NCI-H1694 (cell line): ENCODE measurements at places on chromosomes 11 and 22.

GRCh38 chr11:48169717-48170116, 46.9 kb upstream of the OR4B1 start:
- no peak for DNase-seq

- no peak for DNase-seq
Observed at GRCh38 chr11:109015283-109015682, 350.4 kb downstream of the DDX10 start.

DNA sequence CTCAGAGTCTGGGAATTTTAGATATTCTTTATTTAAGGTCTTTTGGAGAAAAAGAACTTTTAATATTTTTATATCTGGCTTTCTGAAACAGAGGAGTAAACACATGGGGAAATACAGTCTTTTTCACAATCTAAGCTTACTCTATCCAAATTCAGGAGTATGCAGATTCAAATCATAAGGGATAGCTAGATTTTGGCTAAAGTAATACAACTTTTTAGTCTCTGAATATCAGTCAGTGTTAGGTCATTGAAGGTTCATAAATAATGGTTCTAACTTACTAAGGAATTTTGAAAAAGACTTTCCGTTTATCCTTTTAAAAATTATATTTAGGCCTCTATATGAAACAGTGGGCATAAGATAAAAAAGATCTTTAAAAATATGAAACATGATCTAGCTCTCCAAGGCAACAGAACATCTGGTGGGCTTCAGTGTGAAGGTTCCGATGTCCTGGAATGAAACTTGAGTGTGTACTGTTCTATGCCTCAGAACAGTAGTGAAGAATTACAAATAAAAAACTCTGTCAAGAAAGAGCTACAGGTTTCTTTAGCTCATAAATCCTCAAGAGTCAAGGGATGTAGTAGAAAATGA, 165.2 kb upstream of the PDGFD start:
- DNase-seq = no peak

- no peak for DNase-seq
Observed at GRCh38 chr22:26323013-26323412, 106.0 kb upstream of the ASPHD2 start.

GRCh38 chr11:57658023-57658361, 430 bp downstream of the CLP1 start:
- DNase-seq = no peak

- DNase-seq = no peak
Observed at GRCh38 chr11:15987046-15987445, 369.3 kb downstream of the SOX6 start.

GRCh38 chr22:40183029-40183581, 5.4 kb downstream of the TNRC6B start:
- DNase-seq = no peak

DNA sequence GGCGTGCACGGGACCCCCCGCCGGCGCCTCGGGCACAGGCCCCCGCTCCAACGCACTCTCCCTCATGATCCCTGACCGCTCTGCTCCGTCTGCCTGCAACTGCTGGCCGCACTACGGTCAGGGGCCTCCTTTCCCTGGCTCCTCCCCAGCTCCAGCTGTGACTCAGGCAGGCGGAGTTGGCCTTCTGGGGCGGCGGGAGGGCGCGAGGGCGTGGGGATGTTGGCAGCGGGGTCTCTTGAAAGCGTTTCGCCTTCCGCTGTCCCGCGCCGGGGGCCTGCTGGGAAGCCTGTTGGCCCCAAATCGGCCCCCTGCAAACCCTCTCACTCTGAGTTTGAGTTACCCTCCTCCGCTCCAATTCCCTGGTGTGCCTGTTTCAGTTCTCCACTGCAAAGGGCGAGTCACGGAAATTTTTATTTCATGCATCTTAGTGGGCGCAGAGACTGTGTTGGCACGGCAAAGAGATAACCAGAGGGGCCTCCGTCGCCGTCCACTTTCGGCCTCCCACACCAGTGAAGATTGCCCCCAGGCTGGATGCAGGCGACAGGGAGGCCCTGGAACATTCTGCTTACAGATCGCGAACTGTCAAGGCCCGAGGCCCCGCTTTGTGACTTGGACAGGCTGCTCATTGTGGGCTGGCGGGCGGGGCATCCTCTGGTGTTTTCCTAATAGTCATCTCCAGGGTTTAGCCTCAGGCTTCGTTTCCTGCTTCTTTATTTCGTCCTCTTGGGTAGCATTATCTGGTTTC, at the start of gene CAVIN3:
CAVIN3 (minus strand) TSS at position 91 of the 745 bp plus-strand sequence; CDS start at position 66, 25 bp downstream.
- DNase-seq = no peak

GRCh38 chr11:75149766-75150465, 991 bp upstream of the SLCO2B1 start:
- no peak for DNase-seq

DNA sequence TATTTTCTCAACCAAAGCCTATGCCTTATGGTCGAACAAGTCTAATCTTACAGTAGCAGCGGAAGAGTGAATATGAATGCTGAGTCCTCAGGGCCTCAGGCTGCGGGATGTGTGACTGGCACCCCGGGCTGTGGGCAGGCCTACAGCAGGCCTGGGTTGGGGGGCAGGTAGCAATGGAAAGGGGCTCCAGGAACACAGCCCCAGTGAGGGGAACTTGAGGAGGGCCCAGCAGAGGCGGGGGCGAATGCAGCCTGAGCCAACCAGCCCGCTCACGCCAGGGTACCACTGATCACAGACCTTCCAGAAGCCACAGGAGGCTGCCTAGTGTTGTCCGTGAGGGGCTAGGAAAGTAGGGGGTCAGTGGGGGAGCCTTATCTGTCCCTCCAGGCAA, 11.3 kb upstream of the CD5 start:
- no peak for DNase-seq

DNA sequence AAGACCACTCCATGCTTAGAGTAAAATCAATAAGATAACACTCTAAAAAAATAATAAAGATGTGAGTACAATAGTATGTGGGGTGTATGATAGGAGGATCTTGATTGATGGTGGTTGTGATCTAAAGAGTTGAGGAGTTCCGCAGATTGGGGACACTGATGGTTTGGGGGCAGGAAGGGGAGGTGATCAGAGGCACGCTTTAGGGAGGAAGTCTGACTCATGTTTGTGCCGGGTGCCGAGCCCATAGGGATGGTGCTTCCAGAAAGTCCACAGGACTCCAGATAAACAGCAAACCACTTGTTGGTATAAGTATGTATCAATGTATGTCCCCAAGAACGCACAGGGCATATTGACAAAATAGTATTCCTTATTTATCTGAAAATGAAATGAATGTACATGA, 27.5 kb downstream of the LINC01488 start:
- DNase-seq = no peak

DNA sequence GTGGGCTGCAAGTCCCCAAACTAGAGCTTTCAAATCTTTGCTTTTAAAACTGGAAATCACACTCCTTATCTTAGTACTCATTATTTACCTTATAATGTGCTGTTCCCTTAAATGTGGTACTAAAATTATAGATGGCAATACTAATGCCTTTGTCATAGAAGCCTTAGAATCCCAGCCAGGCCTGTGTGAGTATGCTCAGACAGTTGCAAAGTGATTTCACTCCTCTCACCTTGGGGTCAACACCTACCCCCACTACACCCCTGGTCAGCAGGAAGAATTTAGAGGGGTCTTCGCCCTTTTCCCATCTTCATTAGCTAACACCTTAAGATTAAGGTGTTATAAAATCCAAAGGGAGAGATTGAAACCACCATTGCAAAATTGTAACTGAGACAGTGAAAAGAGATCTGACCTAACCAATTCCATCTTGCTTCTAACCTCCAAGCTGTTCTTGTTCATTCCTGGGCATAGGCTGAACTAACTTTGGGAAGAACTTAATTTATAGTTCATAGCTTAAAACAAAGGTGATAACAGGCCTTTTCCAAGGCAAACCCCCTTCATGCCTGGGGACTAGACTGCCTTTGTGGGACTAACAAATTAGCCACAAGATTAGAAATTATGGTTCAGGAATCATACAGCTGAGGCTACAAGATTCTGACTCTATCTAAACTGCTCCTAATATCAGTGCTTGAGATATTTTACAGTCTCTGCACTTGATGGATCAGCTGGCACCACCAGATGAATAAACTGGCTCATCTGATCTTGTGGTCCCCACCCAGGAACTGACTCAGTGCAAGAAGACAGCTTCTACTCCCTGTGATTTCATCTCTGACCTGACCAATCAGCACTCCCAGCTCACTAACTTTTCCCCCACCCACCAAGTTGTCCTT, 10.4 kb upstream of the MRPL17 start:
- no peak for DNase-seq

DNA sequence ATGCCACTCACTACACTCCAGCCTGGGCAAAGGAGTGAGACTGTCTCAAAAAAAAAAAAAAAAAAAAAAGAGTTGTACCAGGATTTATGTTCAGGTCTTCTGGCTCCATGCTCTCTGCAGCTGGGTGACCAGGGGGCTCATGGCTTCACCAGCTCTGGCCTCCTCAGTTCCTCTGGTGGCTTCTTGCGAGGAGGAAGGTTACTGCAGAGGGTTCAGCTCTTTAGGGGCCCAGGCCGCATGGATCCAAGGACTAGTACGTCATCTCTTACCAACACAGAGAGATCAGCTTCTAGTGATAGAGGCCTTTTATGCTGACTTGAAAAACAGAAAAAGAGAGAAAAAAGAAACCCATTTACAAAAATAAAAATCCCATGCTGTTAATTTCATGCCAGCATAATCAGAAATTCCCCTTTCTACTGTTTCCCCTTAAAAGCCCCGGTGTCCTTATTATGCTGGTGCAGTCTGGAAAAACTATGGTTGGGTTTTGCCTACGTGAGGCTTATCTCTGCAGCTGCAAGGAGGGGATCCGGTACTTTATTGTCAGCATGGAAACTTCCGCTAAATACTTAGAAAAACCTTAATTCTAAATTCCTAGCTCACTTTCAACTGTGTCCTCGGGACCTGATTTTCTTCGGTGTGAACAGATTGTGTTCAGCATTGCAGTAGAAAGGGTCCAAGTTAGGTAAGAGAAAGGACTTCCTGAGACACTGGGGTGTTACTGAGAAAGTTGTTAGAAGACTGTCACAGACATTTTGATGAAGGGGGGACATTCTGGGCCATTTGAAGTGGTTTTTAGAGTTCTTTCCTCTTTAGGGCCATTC, 13.7 kb downstream of the ZBTB16 start:
- DNase-seq = no peak

DNA sequence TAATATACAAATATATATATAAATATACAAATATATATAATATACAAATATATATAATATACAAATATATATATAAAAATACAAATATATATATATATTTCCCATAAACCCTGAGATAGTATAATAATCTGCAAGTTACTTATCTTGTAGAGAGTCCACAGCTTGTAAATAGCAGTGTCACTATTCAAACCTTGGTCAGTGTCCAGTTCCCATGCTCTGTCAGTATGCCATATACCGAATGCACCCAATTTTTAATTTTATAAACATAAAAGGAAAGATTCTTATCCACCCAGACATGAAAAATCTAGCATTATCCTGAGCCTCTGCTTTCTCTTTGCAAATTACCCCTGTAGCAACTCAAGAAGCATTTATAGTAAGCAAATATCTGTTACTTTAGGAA, 21.6 kb upstream of the CTSC start:
- DNase-seq = no peak

- no peak for DNase-seq
Observed at GRCh38 chr11:46210856-46211255, 66.6 kb upstream of the CREB3L1 start.

GRCh38 chr11:75135651-75136050, 15.3 kb upstream of the SLCO2B1 start:
- DNase-seq = no peak

GRCh38 chr11:11848891-11849746, 7.3 kb downstream of the USP47 start:
- DNase-seq = peak; percentile 7

- no peak for DNase-seq
Observed at GRCh38 chr11:122756417-122756816, 81.9 kb upstream of the CRTAM start.

GRCh38 chr22:32827049-32827602, 25.6 kb downstream of the TIMP3 start:
- DNase-seq = no peak

- no peak for DNase-seq
Observed at GRCh38 chr11:20584093-20584774, 15.2 kb upstream of the SLC6A5 start.

- no peak for DNase-seq
Observed at GRCh38 chr11:2870969-2871680, 14.4 kb downstream of the CDKN1C start.

GRCh38 chr11:7437696-7438095, 47.6 kb upstream of the OLFML1 start:
- DNase-seq = no peak

- no peak for DNase-seq
Observed at GRCh38 chr11:101552888-101553287, 30.9 kb downstream of the TRPC6 start.

GRCh38 chr11:44559207-44559939, 6.1 kb upstream of the CD82 start:
- no peak for DNase-seq

DNA sequence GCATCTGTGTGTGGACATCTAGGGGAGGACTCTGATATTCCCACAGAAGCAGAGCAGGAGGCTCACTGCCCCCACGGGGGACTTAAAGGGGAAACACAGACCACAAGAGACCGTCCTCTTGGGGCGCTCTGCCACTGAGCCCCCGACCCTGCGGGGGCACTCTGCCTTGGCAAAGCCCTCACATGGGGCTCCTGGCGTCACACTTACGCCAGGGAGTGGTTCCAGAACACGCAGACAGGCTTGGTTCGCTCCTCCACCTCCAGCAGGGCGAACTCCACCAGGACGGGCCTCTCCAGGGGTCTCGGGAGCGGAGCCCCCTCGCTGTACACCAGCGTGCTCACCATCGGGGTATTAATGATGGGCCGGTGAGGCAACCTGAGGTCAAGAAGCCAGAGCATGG, 45.1 kb downstream of the TRMU start:
- no peak for DNase-seq

GRCh38 chr11:8232414-8232813, 31.3 kb downstream of the LMO1 start:
- no peak for DNase-seq

DNA sequence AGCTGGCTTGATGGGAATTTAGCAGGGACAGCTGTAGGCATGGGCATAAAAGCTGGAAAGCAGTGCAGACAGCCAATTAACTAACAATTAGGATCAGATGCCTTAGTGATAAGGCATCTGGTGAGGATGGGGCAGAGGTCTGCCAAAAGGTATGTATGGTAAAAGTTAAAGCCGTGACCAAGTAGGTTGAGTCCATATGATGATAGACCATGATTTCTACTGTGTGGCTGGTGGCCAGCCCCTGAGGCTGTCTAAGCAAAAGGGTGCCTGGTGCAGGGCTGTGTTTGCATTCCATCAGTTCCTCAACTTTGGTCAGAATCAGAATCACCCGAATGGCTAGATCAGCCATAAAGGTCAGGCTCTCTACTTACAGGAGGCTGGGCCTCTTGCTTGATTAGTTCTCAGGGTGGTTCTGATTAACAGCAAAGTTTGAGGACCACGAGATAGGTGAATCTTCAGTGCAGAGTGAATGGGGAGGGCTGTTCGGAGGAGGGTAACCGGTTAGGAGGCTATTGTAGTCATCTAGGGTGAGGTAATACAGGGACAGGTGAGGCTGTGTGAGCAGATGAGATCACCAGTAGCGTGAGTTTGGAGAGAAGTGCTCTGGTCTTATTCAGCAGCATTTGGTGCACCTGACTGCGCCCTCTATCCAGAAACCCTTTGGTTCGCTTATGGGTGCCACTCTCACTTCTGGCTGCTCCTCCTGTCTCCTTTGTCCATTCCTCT, 27.2 kb downstream of the PPFIBP2 start:
- no peak for DNase-seq
